ENCODE measurements at places on chromosomes 2 and 18.

DNA sequence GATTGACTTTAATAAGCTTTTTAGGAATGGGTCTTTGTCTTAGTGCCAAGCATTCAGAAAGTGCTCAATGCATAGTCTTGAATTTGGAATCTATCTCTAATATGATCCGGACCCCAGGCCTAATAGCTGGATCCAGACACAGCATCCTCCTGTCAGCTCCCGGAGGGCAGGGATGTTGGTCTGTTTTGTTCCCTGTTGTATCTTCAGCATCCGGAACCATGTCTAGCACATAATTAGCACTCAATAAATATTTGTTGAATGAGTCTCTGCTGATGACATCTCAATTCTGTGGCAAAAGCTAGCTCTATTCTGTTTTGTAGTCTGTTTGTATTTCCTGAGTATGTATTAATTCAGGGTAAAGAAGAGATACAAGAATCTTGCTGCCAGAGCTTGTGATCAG lies 169.1 kb downstream of the DCDC2C start:
- no peak for DNase-seq

GRCh38 chr2:241386519-241386918 lies 30.4 kb downstream of the FARP2 start:
- DNase-seq = no peak

DNA sequence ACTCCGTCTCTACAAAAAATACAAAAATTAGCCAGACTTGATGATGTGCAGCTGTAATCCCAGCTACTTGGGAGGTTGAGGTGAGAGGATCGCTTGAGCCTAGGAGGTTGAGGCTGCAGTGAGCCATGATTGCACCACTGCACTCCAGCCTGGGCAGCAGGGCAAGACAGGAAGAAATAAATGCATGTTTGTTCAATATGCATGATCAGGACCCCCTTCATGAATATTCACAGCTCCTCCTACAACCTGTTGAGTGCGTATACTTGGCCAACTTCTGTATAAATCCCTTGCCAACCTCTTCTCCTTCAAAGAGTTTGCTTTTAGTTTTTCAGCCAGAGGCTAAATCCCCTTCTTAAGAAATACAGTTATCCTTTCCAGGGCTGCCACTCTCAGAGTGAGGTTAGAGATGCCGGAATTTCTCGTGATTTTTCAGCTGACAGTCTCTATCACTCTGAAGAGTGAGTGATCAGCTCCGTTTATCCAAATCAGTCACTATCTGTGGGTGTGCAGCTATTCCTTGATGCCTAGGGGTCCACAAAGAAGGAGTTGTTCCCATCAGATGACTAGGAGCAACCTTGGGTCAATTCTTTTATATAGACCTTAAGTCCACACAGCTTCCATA lies 39.2 kb downstream of the FAM161A start:
- DNase-seq = no peak

DNA sequence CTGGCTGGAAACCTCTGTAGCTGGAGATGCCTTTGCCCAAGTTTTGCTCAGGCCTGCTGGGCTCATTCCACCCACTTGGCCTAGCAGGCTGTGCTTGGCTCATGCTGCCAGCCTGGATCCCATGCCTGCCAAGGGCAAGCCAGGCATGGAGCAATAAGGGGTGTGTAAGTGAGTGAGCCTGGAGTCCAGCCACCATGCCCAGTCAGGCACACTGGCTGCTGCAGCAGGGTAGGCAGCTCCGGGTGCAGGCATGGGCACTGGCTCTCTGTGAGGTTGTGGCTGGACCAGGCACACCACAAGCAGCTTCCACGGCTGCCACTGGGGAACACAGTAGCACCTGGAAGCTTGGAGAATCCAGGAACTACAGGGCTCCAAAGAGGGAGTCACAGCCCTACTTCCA lies 147.7 kb upstream of the HS6ST1 start:
- no peak for DNase-seq

GRCh38 chr2:197993830-197994229 lies 189.4 kb downstream of the PLCL1 start:
- DNase-seq = no peak

DNA sequence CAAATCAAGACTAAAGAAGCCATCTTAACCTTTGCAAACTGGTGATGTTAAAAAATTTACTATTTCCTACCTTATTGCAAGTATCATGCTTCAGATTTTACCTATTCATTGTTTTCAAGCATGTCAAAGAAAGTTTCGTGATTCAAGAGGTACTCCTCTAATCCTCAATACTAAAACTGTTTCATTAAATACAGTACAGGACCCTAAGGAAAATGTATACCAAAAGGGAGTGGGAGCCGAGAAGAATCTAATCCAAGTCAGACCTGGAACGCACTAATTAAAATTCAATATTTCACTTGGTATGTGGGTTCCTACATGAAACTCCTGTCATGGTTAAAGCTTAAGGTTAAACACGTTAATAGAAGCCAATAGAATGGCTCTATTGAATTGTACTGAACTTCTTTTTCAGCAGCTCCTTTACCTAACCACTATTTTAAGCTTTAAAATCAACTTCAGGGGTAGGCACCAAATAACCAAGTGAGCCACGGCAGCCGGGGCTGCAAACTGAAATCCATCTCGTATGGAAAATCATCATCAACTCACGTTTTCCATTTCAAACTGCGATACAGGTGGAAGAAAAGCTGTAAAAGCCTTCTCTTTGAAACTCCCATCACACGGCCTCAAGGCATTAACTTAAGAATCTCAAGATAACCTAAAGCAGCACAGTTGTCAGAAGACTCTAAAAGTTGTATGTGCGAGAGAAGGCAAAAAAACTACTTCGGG lies 188.8 kb downstream of the ZEB2 start:
- no peak for DNase-seq

DNA sequence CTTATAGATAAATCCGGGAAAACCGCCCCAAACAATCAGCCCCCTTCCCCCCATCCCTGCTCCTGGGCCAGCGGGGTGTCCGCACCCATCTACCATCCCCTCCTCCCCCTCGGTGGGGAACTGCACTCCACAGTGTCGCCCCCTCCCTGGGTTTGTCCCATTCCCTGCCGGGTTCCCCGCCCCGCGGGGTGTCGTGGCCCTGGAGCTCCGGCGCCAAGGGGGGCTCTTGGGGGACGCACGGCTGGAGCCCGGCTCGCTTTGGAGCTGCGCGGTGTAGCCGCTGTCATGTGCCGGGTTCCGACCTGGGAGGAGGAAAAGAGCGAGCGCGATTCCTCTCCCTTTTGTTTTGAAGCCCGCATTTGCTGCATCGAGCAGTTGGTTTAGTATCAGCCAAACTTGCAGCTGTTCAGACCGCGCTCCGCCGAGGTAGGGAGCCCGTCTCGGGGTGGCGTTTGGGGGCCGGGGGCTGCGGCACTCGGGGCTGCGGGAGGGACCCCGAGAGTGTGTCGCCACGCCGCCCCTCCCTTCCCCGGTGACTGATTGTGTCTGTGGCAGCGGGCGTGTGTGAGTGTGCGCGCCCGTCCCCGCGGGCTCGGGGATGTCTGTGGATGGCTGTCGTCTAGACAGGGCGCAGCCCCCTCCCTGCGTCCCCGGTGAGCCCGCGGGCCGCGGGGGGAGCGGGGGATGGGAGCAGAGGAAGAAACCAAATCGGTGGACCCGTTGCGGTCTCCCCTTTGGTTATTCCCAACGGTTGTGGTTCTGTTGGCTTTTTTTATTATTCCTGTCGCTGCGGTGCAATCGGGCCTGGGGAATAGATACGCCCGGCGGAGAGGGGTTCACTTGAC lies 797 bp downstream of the CTIF start:
- no peak for DNase-seq

DNA sequence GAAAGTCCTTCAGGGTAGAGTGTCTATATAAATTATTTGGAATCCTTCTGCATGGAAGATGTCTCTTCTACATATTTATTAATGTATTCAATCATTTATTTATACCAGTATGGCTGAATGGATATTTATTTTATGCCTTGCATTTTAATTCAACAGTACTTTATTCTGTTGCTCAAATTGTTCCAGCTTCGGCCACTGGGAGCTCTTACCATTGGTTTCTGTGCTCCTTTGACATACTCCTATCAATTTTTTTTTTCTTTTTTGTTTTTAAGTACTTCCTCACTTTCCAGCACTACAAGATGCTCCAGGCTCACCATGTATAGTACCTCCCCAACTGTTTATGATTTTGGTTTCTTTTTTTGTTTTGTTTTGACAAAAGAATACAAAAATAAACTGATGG lies 39.4 kb upstream of the WIPF1 start:
- DNase-seq = no peak

DNA sequence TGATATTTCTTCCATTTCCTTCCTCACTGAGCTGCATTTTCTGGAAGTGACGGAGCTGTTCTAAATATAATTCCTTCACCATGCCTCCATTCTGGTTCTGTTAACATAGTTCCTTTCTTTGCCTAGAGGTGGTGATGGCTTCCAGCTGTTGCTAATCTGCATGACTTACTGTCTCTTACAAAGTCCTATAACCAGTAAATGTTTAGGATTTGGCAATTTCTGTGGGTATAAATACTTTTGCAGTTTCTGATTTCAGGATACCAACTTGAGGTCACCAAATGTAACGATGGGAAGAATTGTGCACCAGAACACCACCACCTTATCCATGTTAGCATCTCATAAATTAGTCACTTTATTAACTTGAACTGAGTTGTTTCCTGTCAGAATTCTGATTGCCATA lies 101.7 kb upstream of the FN1 start:
- no peak for DNase-seq

GRCh38 chr2:211093743-211094303 lies 537.4 kb downstream of the CPS1 start:
- no peak for DNase-seq

GRCh38 chr2:56613920-56614319 lies 430.1 kb downstream of the CCDC85A start:
- no peak for DNase-seq

GRCh38 chr2:95391641-95392310 lies 10.7 kb upstream of the FAHD2A start:
- no peak for DNase-seq

- no peak for DNase-seq
Measured at GRCh38 chr2:230715201-230715600, 2.6 kb downstream of the CAB39 start.

DNA sequence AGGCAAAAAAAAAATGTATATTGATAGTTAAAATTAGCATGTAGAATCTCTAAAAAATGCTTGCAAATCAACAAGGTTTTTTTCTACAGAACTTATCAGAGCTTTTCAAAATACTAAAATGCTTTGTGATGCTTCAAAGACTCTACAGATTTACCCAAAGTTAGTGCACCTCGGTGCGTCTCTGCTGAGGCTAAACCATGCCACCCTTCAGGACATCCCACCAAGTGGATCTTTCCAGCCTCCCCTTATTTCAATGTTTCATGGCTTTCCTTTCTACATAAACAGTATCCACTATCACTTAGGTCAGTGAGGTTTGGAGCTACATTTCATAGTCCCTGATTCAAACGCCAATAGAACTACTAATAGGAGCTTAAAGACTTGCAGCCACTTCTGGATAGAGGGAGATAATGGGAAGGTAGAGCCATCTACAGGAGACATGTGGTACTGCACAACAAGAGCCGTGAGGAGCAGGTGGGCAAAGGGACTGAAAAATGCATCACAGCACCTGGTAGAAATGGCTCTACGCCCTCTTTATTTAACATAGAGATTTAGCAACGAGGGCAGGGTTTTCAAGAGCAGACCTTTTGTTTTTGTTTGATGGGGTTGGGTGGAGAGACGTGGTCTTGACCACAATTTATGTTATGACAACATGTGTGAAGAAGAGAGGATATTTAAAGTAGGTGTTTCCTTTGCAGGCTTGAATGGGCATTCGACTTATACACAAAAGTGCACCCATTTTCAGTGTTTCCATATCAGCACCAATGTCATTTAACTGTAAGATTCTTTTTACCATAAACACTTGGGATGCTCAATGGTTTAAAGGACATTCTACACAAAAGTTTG lies 56.1 kb upstream of the SLC35G4 start:
- DNase-seq = no peak

DNA sequence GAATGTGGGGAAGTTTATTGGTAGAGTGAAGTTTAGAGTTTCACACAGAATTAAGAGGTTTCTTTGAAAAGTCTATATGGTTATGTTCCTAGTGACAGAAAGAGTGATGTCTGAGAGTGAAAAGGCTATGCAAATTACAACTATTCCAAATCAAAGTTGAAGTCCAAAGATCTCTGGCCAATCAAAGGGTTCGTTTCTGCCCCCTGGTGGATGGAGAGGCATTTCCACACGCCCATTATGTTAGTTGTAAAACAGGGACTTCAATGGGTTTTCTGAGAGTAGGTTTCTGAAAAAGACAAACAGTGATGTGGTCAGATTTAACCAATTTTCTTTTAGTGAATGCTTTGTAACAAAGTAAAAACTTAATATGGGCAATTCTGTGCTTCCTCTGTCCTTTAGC lies 441.5 kb upstream of the POU3F3 start:
- DNase-seq = no peak

- DNase-seq = no peak
Measured at GRCh38 chr18:9101730-9102507, 580 bp upstream of the NDUFV2 start.

DNA sequence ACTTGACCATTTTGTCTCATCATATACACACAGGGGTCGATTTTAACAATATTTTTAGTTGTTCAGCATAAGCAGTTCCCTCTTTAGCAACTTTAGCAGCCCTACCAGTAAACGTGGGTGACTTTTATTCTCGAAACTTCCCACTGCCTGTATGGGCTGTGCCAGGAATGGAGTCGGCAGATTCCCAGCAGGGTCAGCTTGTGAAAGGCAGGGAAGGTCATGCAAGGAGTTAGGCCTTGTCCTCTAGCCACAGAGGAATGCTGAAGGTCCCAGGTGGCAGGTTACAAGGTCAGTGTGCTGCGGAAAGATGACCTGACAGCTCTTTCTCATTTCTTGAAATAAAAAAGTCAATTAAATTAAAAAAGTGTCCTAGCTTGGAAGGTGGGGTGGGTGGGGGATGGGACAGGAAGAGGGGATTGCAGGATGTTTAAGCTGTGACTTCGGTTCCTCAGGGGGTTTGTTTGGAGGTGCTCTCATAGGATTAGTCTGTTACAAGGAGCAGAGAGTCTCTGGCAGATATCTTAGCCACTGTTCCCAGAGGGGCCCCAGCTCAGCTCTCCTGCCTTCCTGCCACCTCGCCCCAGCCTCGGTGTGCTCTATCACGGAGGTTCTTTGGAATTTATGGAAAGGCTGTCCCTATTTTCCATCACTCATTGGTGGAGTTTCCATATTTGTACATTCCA lies 21.4 kb downstream of the DRC1 start:
- no peak for DNase-seq

DNA sequence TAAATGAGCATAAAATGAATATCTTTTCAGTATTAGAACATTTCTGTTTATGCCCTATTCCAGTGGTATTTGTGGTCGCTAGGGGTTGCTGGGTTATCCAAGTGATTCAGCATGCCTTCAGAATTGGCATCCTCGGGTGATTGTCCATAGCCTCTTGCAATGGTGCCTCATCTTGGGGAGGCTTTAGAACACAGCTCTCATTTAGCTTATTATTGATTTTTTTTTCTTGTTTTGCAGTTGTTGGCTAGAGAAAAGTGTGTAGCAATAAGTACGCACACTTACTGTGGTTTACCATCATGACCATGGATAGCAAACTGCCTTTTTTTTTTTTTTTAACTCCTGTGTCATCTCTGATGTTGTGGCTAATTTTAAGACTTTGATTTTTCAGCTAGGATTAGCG lies 33.6 kb downstream of the PLEKHA3 start:
- DNase-seq = no peak

Data from activated naive CD4-positive, alpha-beta T cell (primary cell).